ENCODE measurements at places on chromosomes 12 and 14.

DNA sequence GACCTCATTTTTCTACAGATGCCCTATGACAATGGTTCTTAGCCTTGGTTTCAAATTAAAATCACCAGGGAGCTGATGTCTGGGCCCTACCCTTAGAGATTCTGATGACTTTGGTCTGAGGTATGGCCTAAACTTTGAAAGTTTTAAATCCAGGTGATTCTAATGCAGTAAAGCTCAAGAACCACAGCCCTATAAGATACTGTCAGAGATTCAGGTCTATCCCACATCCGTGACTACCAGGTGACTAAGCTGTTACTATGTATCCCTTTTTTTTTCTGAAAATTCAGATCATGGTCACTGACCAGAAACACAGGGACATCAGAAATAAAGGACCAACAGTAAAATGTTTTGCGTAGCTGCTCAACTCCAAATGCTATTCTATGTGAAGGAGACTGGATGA is 148.8 kb upstream of the BMP4 start:
- no peak for DNase-seq

DNA sequence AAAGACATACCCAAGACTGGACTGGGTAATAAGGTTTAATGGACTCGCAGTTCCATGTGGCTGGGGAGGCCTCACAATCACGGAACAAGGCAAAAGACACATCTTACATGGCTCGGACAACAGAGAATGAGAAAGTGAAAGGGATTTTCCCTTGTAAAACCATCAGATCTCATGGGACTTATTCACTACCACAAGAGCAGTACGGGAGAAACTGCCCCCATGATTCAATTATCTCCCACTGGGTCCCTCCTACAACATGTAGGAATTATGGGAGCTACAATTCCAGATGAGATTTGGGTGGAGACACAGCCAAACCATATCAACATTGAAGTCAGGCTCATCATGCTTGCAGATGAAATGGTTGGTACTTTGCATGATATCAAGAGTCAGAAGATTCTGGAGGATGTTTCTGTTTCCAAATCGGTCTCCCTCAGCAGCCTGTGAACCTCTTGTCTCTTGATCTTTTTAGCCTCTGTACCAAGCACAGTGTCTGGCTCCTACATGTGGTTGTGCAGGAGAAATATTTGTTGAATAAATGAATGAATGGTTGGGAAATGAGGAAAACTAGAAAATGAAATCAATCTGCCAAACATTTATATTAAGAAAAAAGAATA is 98.6 kb downstream of the VRK1 start:
- DNase-seq, result no peak

GRCh38 chr14:36254020-36254624 is 66.3 kb downstream of the MBIP start:
- DNase-seq, result no peak

DNA sequence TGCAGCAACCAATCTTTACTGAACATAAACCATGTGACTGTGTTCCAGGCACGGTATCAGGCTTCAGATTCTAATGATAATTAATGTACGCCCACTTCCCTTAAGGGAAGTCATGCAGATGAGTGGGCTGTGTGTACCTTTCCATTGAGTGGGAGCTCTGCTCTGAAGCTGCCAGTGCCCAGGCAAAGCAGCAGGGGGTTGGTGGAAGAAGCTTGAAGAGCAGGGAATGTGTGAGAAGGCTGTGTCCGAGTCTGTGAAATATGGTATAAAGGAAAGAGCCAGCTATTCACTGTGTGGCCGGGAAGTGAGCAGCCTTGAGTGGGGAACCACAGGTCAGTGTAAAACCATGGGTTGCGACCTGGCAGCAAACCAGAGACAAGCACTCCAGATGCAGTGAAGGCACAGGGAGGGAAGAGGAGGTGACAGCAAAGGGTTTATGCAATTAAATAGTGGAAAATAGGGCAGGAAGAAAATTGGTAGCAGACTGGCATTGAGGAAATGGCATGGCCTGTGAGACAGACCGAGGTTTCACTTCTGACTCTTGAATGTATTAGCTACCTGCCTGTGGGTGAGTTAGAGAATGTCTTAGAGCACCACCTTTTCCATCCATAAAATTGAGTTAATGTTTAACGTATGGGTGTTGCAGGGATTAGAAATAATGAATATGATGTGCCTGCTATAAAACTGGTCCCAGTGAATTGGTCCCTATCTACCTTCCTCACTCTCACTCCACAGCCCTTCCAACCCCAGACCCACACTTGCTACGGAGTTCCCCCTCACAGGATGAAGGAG is 116.4 kb downstream of the NTF3 start:
- DNase-seq, result no peak

GRCh38 chr12:56118688-56119357 is 757 bp downstream of the ZC3H10 start:
- DNase-seq, result no peak

GRCh38 chr12:12585115-12585863 is 22.6 kb upstream of the DUSP16 start:
- no peak for DNase-seq

- no peak for DNase-seq
These were observed 6.4 kb downstream of the RAD52 start for GRCh38 chr12:943051-943450.

DNA sequence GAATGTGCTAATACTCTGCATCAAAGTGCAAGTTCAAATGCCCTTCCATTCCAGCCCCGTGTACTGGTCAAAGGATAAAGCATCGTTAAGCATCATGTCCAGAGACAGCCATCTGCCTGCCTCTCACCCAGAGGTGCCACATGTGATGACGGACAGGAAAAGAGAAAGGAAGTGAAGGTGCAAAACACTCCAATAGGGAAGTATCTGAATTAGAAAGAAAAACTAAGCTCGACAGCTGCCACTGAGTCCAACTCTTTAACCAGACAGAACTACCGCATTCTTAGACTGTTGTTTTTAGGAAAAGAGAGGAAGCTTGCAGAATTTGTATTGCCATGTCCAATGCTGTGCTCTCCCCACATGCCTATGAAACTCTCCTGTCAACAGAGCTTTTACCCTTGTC is 465.0 kb upstream of the SOX5 start:
- no peak for DNase-seq

GRCh38 chr12:80195074-80195726 is 95.9 kb downstream of the OTOGL start:
- DNase-seq, result no peak

- no peak for DNase-seq
These were observed 73.6 kb downstream of the SRGAP1 start for GRCh38 chr12:63917864-63918799.

GRCh38 chr12:52837413-52837741 is 3.3 kb upstream of the KRT79 start:
- no peak for DNase-seq

Measured in activated T-helper 1 cell treated with anti-CD3 and anti-CD28 coated beads, Interleukin-2, amount 50 U/mL, for 16 hours (primary cell).